Hindlimb muscle (tissue), 1 donor: ENCODE measurements at places on chromosomes 6 and 20.

- DNase-seq: no peak
These were observed 142.3 kb downstream of the TFAP2A start for GRCh38 chr6:10272591-10272990.

GRCh38 chr6:149963462-149964307 is at the start of gene ULBP1:
Gene ULBP1, plus strand, starts transcription at chr6:149963943. Its CDS starts 107 bp downstream, at chr6:149964050.
- DNase-seq: peak; percentile 86

GRCh38 chr6:170003027-170003426 is 251.6 kb downstream of the ERMARD start:
- no peak for DNase-seq

DNA sequence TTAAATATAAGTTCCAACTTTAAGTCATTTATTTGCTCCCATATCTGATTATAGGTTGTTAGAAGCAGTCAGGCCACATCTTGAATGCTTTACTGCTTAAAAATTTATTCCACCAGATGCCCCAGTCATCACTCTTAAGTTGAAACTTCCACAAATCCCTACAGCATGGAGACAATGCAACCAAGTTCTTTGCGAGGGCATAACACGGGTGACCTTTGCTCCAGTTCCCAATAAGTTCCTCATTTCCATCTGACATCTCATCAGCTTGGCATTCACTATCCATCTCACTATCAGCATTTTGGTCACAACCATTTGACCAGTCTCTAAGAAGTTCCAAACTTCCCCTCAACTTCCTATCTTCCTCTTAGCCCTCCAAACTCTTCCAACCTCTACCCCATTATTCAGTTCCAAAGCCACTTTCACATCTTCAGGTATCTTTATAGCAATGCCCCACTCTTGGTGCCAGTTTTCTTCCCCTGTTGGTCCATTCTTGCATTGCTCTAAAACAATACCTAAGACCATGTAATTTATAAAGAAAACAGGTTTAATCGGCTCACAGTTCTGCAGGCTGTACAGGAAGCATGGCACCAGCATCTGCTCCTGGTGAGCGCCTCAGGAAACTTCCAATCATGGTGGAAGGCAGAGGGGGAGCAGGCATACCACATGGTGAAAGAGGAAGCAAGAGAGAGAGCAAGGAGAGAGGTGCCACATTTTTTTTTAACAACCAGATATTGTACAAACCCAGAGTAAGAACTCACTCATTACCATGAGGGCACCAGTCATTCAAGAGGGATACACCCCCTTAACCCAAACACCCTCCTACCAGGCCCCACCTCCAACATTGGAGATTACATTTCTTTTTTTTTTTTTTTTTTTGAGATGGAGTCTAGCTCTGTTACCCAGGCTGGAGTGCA is 15.9 kb upstream of the ITPR3 start:
- DNase-seq: no peak

DNA sequence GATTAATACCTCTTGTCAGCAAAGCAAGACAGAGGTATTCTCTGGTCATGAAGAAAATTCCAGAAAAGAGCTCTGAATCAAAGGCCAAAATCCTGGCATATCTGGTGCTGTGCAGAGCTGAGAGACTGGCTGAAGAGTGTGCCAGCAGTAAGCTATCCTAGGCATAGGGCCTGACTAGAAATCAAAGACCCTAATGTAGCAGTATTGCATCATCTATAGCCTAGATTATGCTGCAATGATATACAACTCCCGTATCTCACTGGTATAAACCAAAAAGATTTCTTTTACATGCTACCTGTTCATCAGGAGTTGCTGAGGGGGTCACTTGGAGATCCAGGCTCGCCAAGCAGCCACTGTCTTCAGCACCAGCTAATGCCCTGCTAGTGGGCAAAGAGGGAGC is 30.9 kb upstream of the TRIM39 start:
- DNase-seq: no peak

- DNase-seq: no peak
These were observed 108.4 kb downstream of the RTN4IP1 start for GRCh38 chr6:106520711-106521401.
